ENCODE measurements at places on chromosomes 7 and 10.

- no peak for DNase-seq
Observed at GRCh38 chr10:34373211-34373610, 441.9 kb downstream of the PARD3 start.

DNA sequence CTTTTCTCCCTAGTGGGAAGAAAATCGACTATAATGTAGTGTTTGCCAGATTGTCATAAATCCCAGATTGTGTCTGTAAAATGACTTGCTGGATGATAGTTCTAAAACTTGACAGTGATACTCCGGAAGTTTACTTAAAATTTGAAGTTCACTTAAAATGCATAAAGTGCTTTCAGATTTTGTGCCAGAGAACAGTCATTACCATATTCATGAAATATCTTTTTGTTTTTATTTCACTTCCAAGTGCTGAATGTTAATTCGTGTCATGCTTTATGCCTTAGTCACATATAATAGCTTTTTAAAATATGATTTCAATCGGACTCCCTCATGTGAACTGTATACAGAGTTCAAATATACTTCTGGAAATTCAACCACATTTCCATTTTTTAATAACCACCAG, 30.4 kb downstream of the PRPF18 start:
- DNase-seq = no peak

- DNase-seq = no peak
Observed at GRCh38 chr10:48661441-48661840, 23.2 kb upstream of the WDFY4 start.

GRCh38 chr7:79837915-79838314, 296.7 kb upstream of the GNAI1 start:
- DNase-seq = no peak

DNA sequence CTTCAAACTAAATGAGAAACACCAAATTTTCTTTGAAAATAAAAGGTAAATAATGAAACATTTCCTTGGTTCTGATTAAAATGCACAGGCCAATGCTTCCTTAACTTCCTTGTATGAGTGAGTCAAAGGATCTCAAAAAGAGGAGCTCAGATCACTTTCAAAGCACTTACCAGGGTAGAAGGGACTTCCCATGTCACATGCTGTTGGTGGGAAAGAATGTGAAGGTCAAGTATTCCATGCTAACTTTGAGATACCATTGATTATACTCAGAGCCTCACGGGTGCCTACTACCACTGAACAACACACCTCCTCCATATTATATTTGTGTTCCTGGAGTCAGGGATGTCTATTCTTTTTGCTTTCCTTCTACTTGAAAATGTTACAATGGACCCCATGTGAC, 233.5 kb upstream of the KIAA1217 start:
- no peak for DNase-seq

GRCh38 chr7:2710901-2711551, 23.0 kb downstream of the AMZ1 start:
- DNase-seq = peak; percentile 41

- no peak for DNase-seq
Observed at GRCh38 chr10:60426425-60426824, 36.8 kb upstream of the ANK3 start.

DNA sequence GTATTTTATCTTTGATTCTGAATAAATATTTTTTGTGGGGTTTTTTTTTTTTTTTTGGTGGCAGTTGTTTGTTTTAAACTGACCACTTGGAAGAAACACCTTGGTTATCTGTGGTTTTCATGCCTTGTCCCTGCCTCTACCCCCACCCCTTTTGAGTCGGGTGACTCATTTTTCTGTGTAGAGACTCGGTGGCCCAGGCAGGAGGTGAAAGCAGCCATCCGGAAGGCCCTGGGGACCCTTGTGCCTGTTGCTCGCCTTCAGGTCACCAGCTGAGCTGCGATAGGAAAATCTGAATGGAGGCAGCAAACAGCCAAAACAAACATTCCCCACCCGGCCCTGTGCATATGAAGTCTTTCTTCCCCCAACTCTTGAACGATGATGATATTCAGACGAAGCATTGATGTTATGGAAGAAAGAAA, 22.8 kb downstream of the CYP17A1 start:
- DNase-seq = no peak

- no peak for DNase-seq
Observed at GRCh38 chr10:89470628-89471027, 56.3 kb downstream of the IFIT5 start.
